ENCODE measurements at places on chromosomes 12 and 14. TPM values are rescaled to one million over a fixed set of nuclear protein-coding genes. Genes with fewer than 3 reads are reported as not detected.

DNA sequence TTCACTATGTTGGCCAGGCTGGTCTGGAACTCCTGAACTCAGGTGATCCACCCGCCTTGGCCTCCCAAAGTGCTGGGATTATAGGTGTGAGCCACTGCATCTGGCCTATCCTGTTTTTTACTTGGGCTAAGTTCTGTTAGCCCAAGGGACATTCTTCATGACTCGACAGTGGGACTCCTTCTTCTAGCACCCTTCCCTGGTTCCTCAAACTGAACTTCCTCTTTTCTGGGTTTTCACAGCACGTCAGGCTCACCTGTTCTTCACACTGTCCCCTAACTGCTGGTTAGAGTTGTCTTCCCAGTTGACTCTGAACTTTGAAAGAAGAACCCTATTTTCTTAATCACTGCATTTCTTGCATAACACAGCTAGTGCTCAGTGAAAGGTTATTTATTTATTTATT lies 22.5 kb downstream of the CABP1 start:
- H3K27me3 ChIP-seq = no peaks in the 10 kb centered on the region
- DNase-seq = no peak
- H3K27ac ChIP-seq = no peak overlapping the region
- no peaks in the 10 kb centered on the region for H3K36me3 ChIP-seq

- H3K27ac ChIP-seq = no peak overlapping the region
- no peak for DNase-seq
- no peaks in the 10 kb centered on the region for H3K4me1 ChIP-seq
These were observed 213.1 kb downstream of the TMEM121 start for GRCh38 chr14:105739331-105740102.

GRCh38 chr14:89422952-89423345 lies 5.9 kb upstream of the FOXN3 start:
- no peak overlapping the region for H3K4me3 ChIP-seq
- H3K27ac ChIP-seq = peak overlapping the region; percentile 1
- no peak for DNase-seq

GRCh38 chr14:70718383-70719118 lies 76.8 kb downstream of the TTC9 start:
- H3K27me3 ChIP-seq = no peaks in the 10 kb centered on the region
- DNase-seq = no peak
- H3K4me1 ChIP-seq = peaks cover 2% of the 10 kb centered on the region

SLC35E3 gene
- total RNA-seq = 2.0 TPM

CEP128 gene
- 3.3 TPM for total RNA-seq

RAPGEF3 gene
- total RNA-seq = 165 TPM

- H3K27ac ChIP-seq = no peak overlapping the region
- no peak overlapping the region for H3K4me3 ChIP-seq
- H3K4me1 ChIP-seq = peaks cover 21% of the 10 kb centered on the region
- DNase-seq = no peak
- peaks cover 25% of the 10 kb centered on the region for H3K36me3 ChIP-seq
- no peaks in the 10 kb centered on the region for H3K27me3 ChIP-seq
These were observed 12.1 kb upstream of the ESPL1 start for GRCh38 chr12:53255996-53256395.

DNA sequence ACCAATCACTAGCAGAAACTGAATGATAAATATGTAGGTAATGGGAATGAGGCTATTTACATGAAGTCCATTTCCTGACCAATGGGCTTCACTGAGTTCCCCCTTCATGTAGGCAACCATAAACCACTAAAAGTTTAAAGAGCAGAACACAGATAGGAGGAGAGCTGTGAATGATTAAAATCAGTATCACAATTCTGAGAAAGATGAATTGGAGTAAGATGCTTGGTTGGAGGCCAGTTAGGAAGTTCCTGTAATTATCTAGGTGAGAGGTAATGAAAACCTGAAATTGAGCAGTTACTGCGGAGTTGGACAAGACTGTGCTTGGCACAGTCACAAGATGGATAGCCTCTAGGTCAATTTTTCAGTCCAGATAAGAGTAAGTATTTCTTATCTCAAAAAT lies 56.6 kb downstream of the GALNT4 start:
- H3K27ac ChIP-seq = no peak overlapping the region
- no peak for DNase-seq
- H3K4me3 ChIP-seq = no peak overlapping the region
- H3K27me3 ChIP-seq = no peaks in the 10 kb centered on the region
- H3K36me3 ChIP-seq = no peaks in the 10 kb centered on the region

DNA sequence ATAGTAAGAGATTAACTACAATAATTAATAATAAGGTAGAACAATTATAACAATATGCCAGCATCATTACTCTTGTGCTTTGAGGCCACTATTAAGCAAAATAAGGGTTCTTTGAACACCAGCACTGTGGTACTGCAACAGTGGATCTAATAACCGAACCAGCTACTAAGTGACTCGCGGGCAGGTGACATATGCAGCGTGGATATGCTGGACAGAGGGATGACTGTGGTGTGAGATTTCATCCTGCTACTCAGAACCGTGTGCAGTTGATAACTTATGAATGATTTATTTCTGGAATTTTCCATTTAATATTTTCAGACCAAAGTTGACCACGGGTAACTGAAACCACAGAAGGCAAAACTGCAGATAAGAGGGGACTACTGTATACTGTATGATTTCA lies 34.4 kb downstream of the BMAL2 start:
- H3K27me3 ChIP-seq = no peaks in the 10 kb centered on the region
- H3K27ac ChIP-seq = no peak overlapping the region
- no peaks in the 10 kb centered on the region for H3K36me3 ChIP-seq
- DNase-seq = no peak
- H3K4me3 ChIP-seq = no peak overlapping the region

TROAP gene
- not detected for total RNA-seq
